CD14-positive monocyte (primary cell): ENCODE measurements at places on chromosomes 12 and 14.

DNA sequence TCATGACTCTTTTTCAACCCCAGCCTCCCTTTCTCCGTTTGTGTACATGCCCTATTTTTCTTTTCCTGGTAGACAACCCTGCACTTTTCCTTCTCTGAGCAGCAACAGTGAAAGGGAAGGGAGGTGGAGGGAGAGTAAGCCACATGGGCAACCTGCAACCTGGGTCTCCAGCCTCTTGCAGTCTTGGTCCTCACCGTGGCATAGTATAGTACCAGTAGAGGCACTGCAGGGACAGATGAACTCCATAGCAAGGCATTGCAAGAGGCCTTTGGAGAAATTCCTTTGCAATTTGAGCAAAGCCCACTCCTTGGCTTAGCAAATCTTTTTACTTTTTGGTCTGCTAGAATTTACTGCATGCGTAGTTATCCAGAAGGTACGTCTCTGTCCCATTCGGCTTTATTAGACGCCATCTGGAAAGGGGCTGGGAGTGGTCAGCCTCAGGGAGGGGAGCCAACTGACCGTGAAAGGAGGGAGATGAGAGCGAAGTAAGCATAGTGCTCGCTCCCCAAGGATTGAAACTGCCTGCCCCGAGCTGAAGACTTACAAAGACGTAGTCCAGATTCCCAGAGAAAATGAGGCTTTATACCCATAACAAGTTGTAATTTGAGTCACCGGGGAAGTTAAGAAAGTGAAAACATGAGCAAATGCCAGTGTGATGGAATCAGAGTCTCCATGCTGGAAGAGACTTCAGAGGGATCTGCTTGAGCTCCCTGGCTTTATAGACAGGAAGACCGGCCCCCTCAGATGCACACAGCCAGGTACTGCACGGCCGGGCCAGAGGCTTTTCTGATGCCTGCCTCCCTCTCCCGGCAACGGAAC lies 332.0 kb downstream of the CACNA1C start:
- DNase-seq: no peak

- no peak for DNase-seq
Observed at GRCh38 chr14:103188810-103189480, 65.7 kb downstream of the TNFAIP2 start.

GRCh38 chr12:78101113-78101876 lies 270.6 kb downstream of the NAV3 start:
- no peak for DNase-seq

DNA sequence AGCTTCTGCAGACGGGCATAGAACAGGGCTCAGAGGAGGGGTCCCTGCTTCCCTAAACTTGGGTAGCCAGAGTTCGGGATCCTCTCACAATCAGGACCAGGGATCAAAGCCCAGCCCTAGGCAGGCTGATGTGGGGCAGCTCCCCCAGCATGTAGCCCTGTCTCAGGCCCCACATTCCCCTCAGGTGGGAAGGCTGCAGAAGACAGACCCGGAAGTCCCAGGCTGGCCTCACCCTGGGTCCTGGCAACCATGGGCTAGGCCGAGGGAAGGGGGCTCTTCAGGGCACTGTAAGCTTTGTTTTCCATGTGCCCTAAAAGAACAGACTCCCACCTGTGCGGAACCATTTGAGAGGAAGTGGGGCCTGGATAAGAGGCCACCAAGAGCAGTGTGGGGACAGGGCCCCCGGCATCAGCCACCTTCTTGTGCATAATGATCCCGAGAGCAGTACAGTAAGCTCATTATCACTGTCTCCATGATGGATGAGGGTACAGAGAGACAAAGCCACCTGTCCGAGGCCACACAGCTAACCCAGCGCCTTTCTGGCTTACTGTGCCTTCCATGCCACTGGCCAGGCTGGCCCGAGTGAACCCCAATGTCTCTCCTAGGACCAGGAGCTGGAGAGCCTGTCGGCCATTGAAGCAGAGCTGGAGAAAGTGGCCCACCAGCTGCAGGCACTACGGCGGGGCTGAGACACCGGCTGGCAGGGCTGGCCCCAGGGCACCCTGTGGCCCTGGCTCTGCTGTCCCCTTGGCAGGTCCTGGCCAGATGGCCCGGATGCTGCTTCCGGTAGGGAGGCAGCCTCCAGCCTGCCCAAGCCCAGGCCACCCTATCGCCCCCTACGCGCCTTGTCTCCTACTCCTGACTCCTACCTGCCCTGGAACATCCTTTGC lies 11.5 kb downstream of the CHGA start:
- DNase-seq: no peak

DNA sequence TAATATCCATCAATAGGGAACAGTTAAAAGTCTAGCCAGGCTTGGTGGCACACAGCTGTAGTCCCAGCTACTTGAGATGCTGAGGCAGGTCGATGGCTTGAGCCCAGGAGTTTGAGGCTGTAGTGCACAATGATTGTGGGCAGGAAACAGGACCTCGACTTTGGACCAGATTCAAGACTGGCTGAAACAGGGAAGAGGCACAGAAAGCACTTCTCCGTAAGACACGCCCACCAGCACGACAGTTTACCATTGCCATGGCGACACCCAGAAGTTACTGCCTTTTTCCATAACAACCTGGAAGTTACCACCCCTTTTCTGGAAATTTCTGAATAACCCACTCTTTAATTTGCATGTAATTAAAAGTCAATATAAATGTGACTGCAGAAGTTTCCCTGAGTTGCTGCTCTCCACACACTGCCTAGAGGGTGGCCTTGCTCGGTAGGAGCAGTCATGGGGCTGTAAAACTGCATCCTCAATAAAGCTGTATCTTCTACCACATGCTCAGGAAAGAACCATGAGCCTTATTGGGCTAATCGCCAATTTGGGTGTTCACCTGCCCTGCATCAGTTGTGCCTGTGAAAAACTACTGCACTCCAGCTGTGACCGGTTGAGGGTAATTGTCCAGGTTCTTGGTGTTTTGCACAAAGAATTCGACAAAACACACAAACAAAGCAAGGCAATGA lies 4.6 kb upstream of the LRRC23 start:
- peak; percentile 80 for DNase-seq

DNA sequence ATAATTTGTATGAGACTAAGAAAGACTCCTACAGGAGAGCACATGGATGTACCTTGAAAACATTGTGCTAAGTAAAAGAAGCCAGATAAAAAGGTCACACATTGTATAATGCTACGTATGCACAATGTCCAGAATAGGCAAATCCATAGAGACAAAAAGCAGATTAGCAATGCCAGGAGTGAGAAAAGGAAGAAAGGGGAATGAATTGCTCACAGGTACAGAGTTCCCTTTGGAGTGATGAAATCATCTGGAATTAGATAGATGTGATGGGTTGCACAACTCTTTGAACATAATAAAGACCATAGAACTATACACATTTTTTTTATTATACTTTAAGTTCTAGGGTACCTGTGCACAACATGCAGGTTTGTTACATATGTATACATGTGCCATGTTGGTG lies 1218.9 kb upstream of the TMEM132C start:
- no peak for DNase-seq

GRCh38 chr14:90491221-90491885 lies 94.5 kb downstream of the CALM1 start:
- DNase-seq: no peak

- DNase-seq: no peak
Observed at GRCh38 chr12:65877836-65878235, 53.6 kb downstream of the HMGA2 start.

GRCh38 chr12:62250671-62251608 lies 9.3 kb upstream of the USP15 start:
- DNase-seq: peak; percentile 43

DNA sequence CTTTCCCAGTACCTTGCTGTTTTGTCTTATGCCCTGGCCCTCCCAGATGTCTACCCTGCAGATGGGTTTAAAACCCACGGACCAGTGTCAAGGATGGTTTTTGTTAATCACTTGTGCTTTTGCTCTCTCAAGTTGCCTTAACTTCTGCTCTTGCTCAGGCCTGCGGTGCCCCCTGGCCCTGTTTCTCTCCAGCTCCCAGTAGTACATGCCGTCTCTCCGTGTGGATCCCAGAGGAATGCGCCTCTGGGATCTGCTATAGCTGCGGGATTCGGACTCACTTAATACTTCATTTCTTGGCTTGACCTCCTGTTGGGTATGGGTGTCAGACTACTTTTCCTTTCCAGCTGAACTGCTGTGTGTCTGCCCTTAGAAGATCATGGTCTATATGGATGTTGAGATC lies 14.5 kb downstream of the PLEKHG3 start:
- no peak for DNase-seq

- no peak for DNase-seq
Observed at GRCh38 chr14:67580336-67581171, 19.5 kb downstream of the PIGH start.

- no peak for DNase-seq
Observed at GRCh38 chr14:103943673-103944072, 1.3 kb upstream of the RD3L start.
